Hematopoietic multipotent progenitor cell treated with erythropoietin and hydrocortisone succinate and interleukin-3 and kit ligand, for 8 days (in vitro differentiated cells): ENCODE measurements at places on chromosomes 7 and 10.
A peak's percentile ranks its signal among the peaks of the same experiment; 100 is the strongest.

- no peak for DNase-seq
These were observed 148.8 kb downstream of the NRBF2 start for GRCh38 chr10:63281967-63282366.

- no peak for DNase-seq
These were observed 143.4 kb upstream of the KLF14 start for GRCh38 chr7:130877236-130877990.

- DNase-seq, result no peak
These were observed 126.6 kb upstream of the LSM8 start for GRCh38 chr7:118057404-118057803.

- DNase-seq, result no peak
These were observed 81.1 kb downstream of the RGS10 start for GRCh38 chr10:119461380-119461779.

DNA sequence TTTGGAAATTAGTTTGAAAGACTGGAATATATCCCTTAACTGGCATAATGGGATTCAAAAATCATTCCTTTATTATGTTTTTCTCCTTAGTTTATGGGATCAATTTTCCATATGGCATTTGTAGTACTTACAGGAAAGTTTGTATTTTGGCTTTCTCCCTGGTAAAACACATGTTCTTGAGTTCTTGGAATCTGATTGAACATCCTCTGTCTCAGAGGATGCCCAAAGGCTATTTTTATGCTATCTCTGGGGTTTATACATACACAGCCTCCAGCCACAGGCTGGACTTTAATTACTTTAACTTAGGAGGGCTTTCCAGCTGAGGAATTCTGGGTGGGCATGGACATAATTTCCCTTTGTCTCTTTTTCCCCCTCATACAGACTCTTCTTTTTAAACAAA, 236.4 kb downstream of the HGF start:
- no peak for DNase-seq

GRCh38 chr10:13971601-13972475, 358.9 kb downstream of the FRMD4A start:
- no peak for DNase-seq

- no peak for DNase-seq
These were observed 771 bp upstream of the ADIRF start for GRCh38 chr10:86967481-86967941.

GRCh38 chr10:47043928-47044538, 132.8 kb downstream of the PTPN20 start:
- no peak for DNase-seq

- peak; percentile 1 for DNase-seq
These were observed 161.9 kb upstream of the MEOX2 start for GRCh38 chr7:15848362-15848761.

DNA sequence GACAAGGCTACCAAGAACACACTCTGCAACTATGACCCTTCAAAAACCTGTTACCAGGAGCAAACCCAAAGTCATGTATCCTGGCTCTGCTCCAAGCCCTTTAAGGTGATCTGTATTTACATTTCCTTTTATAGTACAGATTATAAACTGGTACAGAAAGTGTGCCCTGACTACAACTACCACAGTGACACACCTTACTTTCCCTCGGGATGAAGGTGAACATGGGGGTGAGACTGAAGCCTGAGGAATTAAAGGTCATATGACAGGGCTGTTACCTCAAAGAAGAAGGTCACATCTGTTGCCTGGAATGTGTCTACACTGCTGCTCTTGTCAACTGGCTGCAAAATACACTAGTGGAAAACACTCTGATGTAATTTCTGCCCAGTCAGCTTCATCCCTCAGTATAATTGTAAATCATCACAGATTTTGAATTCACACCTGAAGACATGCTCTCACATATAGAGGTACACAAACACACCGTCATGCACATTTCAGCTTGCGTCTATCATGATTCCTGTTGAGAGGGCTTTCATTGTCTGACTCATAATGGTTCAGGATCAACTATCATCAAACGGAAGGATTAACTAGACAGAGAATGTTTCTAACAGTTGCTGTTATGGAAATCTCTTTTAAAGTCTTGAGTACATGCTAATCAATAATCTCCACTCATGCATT, 318.3 kb downstream of the NXPH1 start:
- DNase-seq, result no peak

DNA sequence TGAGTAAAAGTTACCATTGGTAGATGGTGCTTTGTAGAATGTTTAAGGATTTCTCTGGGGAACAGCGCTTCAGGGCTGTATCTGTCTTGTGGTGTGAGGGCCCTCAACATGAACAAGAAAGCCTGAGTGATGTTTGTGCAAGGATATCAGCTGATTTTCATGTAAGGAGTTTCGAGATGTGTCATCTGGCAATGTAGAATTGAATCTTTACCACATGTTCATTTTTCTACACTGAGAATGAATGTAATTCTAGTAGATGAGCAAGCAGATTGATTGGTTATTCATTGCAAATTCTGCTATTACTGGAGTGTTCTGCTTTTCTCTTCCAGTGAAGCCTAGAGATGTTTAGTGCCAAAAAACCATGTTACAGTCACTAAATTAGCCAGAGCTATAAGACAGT, 87.7 kb downstream of the ST7 start:
- DNase-seq, result no peak

GRCh38 chr10:28951484-28951883, 274.2 kb downstream of the BAMBI start:
- DNase-seq, result no peak

DNA sequence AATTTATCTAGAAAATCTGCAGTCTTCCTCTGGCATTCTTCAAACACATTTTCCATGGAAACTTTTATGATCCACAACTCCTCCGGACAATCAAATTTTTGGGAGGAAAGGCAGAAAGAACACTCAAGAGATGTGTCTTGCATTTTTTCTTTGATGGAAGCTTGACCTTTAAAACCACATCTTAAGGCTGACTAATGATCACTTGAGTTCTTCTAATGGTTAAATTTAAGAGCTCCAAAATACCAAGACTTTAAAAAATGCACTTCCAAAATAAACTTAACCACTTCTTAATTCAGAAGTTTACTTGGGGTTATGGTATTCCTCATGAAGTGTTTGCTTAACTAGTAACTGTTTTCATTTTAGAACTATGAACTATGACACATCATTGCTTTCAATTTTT, 43.3 kb downstream of the ETV1 start:
- no peak for DNase-seq

DNA sequence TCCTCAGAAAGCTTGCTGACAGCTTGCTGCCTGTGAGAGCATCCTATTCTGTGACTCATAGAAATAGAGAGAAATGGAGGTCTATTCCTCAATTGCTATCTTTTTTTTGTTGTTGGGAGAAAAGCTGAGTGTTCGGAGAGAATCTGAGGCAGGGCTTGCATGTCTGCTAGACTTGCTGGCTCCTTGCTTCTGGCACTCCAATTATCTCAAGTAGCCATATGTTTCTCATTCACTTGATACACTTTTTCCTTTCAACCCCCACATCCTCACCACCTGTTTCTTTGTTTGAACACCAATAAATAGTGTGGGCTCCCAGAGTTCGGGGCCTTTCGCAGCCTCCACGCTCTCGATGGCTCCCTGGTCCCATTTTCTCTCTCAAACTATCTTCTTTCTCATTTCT, 172.2 kb downstream of the SH2D4B start:
- no peak for DNase-seq
